Small intestine (tissue), 16 donors: ENCODE measurements at places on chromosomes 11 and 22. TPM values are rescaled to one million over a fixed set of nuclear protein-coding genes. Genes with fewer than 3 reads are reported as not detected.

DNA sequence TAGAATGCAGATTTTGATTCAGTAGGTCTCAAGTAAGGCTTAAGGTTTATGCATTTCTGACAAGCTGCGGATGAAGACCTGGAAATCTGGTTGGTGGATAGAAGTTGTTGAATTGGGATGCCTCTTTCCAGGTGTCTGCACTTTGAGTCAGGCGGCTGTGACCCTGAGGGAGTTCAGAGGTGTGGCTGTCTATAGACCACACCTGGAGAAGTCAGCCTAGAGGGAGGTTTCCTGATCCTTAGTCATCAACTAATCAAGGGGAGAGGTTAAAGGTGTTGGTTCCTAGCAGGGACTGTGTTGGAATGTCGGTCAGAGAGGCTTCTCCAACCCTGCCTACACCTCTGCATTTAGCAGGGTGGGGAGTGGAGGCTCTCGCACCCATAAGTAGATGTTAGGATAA lies 8.0 kb downstream of the GLB1L2 start:
- H3K36me3 ChIP-seq, result no peaks in the 10 kb centered on the region
- DNase-seq, result peak; percentile 94
- H3K4me1 ChIP-seq, result no peaks in the 10 kb centered on the region

DNA sequence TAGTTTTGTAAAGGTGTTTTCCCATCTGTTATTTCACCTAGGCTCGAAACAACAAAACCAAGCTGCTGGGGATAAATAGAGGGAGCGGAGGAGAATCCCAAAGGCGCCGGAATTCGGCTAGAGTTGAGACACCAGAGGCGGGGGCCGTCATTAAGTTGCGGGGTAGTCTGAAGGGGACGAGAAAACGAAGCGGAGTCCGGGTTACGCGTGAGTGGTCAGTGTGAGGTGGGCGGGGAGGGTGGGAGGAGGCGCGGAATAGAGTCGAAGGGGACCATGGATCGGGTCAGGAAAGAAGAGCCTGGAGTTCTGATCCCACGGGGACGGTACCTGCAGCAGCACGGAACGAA lies 361 bp downstream of the SRPRA start:
- H3K36me3 ChIP-seq, result peaks cover 12% of the 10 kb centered on the region
- no peak for DNase-seq
- peak overlapping the region; percentile 98 for H3K27ac ChIP-seq
- peak overlapping the region; percentile 87 for H3K4me3 ChIP-seq
- H3K27me3 ChIP-seq, result no peaks in the 10 kb centered on the region

GRCh38 chr11:34280945-34281872 lies 76.6 kb downstream of the ABTB2 start:
- peaks cover 1% of the 10 kb centered on the region for H3K4me1 ChIP-seq
- no peaks in the 10 kb centered on the region for H3K27me3 ChIP-seq
- H3K27ac ChIP-seq, result no peak overlapping the region
- H3K4me3 ChIP-seq, result no peak overlapping the region
- DNase-seq, result no peak

- H3K4me1 ChIP-seq, result no peaks in the 10 kb centered on the region
- no peak for DNase-seq
- no peak overlapping the region for H3K4me3 ChIP-seq
- peaks cover 3% of the 10 kb centered on the region for H3K27me3 ChIP-seq
Measured at GRCh38 chr22:50118129-50118528, 28.3 kb downstream of the MOV10L1 start.

DNA sequence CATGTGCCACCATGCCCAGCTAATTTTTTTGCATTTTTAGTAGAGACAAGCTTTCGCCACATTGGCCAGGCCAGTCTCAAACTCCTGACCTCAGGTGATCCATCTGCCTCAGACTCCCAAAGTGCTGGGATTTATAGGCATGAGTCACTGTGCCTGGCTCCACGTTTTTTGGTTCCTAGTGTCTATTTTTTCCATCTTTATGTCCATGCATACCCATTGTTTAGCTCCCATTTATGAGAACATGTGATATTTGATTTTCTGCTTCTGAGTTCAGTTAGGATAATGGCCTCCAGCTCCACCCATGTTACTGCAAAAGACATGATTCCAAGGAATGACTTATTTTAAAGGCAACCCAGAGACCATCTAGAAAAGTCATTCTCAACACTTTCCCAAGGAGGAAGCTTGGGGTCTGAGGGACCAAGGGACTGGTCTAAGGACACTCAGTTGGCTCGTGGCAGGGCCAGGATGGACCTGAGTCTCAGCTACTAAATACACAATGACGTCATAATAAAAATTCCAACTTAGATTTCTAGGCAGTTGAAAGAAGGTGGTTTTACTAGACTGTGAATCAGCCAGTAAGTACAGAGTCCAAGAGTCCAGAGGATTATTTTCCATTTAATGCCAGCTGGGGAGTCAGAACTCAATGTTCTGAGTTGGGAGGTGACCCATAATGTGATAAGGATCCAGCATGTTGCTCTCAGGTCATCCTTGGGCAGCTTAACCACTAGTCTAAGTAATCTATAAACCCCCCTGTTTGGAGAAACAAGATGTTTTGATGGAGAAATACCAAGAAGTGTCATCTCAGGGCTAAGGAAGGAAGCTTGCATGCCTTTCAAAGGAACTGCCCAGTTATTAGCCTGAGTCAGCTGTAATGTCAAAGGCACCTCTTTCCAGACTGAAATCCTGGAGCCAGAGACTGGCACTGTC lies 39.4 kb downstream of the ABTB2 start:
- DNase-seq, result peak; percentile 98
- H3K4me1 ChIP-seq, result peaks cover 13% of the 10 kb centered on the region

Gene APLNR
- 0.27 TPM for polyA plus RNA-seq
